ENCODE measurements at places on chromosomes 7 and 10.

GRCh38 chr7:116405810-116406209 is 93.7 kb upstream of the CAV2 start:
- no peak for DNase-seq

GRCh38 chr7:99539213-99539811 is 12.6 kb downstream of the FAM200A start:
- DNase-seq: no peak

DNA sequence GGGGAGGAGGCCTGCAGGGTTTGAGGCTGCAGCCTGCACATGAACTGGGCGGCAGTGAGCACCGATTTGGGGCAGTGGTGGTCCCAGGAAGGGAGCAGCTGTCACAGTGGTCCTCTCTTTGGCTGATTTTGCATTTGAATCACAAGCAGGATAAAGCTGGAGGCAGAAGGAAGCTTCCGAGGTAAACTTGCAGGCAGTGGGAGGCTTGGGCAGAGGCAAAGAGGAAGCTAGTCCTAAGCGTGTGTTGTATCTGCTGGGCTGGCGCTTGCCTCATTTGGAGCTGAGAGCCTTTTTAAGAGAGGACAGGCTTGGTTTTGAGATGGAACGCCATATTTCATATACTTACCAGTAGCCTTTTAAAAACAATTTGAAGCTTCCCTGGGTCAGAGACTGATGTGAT is 177.2 kb upstream of the PODXL start:
- DNase-seq: no peak

DNA sequence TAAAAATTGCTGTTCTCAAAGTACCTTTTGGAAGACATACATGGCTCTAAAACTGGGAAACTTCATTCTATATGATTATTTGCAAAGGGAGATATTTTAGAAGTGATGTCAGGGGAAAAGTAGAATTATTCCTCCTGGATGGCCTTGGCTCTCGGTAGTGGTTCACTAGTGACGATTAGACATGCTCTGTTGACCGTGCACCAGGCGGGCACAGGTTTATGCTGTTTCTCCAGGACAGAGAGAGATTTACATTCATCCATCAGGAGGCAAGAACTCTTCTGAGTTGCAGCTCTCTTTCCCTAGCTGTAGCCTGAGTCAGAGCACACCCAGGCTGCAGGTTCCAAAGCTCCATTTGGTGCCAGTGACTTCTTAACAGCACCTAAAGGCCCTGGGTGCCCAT is 184.9 kb upstream of the WDR11 start:
- no peak for DNase-seq

DNA sequence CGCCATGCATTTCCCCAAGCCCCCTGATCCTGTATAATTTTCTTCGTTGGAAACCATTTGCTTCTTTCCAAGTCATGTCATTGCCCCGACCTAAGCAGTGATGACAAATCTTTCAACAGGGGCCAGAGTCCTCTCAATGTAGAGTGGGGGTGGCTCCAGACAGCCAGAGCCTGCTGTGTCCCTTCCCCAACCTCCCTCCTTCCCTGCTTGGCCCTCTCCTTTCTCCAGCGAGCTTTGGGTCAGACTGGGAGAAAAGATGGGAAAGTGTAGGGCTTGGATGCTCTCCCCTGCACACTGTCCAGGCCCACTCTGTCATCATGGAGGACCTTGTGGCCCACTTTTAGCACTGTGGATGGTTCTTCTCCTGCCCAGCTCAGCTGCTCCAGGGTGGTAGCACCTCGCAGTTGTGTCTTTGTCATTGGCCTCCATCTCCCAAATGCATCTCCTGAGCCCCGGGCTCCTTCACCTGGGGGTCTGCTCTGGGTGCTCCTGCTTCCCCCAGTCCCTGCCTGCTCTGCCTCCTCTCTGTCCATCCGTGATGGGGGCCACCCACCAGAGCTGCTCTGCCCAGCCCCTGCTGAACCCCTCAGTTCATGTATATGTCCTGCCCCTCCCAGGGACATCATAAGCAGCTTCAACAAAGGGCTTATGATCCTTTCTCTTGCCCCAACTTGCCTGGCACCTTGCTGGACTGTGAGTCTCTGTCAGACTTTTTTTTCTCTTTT is 37.5 kb downstream of the BTBD16 start:
- no peak for DNase-seq

DNA sequence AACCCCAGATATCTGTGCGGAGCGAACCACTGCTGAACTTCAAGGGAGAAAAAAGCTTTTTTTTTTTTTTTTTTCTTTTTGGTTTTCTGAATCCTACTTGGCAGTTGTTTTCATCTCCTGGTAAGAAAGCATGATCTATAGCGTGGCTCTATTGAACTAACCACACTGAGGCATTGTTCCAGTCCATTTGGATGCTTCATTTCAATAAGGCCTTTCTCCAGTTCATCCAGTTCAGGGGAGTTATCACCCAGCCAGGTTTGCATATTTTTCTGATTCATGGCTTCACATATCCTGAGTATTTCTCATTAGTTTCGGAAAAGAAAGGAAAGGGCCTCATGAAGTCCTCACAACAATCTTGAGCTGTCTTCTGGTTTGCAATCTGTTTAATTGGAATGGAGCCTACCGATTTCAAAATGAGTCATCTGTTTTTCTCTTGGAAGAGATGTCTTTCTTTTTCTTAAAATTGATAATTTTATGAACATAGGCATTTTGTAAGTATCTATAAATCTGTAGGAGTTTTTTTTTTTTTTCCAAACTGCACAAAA is 93.1 kb upstream of the STEAP4 start:
- no peak for DNase-seq

- DNase-seq: no peak
Observed at GRCh38 chr7:103373866-103374643, 26.6 kb downstream of the PSMC2 start.

GRCh38 chr7:34160261-34160752 is 255.0 kb downstream of the BMPER start:
- DNase-seq: no peak

- DNase-seq: no peak
Observed at GRCh38 chr10:80772596-80772995, 234.9 kb downstream of the SH2D4B start.

GRCh38 chr7:131265227-131265626 is 62.4 kb upstream of the MKLN1 start:
- no peak for DNase-seq

- DNase-seq: no peak
Observed at GRCh38 chr7:93051660-93052059, 66.1 kb downstream of the SAMD9 start.

DNA sequence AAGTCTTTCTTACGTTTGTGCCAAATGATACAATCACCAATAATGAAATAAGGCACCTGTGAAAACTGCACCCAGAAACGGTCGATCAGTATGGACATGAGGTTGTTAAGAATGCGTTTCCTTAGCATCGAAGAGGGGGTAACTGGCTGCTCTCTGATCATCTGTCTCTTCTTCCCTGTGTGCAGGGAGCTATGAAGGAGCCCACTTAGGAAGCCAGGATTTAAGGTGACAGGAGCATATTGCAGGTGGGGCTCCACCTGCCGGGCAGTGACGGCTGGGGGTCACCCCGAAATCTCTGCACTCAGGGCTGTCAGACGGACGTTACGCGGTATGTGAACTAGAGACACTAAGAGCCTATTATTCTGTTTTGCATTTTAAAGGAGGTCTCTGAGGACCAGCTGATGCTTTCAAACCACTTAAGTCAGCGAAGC is 64.5 kb downstream of the CARD11 start:
- no peak for DNase-seq

DNA sequence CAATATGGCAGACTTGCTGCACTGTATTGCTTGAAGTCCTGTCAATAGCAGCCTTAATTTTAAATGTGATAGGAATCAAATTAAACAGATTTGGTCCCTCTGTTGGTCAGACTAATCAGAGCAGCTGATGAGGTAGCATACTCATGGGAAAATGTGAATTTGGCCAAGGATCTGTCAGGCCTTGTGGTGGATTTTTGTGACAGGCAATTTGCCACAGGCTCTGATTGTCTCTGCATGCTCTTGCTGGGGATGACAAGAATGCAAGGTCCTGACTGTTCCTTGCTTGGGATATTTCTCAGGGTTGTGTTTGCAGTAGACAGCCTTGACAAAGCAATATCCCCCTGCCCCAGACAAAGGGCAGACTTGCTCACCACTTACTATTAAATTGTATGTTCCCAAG is 41.5 kb upstream of the GARS1 start:
- DNase-seq: no peak

DNA sequence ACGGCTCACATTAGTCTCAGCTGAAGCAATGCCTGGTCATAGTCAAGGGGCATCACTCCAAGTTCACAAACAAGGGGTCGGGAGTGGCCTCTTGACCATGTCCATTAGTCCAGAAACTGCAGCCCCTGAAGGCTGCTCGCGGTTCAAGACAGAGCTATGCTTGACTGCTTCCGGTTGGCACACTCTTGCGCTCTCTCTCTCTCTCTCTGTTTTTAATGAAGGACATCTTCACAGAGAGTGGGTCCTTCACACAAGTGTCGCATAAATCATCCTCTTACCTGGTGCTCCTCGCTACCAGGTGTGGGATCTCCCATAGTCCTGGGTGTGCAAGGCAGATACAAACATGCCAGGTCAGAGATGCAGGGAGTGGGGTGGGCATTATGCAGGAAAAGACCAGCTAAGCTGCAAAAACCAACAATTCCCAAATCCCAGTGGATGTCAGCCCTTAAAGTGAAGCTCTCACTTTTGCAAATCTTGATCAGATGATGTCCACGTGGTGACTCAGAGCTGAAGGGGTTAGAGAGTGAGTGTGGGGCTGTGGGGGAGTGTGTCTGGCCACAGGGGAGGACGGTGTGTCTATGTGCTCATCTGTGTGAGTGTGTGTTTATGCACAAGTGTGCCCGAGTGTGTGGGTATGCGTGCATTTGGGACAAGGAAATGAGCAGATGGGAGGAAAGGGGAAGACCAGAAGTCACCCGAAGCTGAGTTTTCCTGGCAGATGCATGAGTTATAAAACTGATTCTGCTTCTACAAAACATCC is 83.7 kb upstream of the PPP2R2D start:
- DNase-seq: no peak

DNA sequence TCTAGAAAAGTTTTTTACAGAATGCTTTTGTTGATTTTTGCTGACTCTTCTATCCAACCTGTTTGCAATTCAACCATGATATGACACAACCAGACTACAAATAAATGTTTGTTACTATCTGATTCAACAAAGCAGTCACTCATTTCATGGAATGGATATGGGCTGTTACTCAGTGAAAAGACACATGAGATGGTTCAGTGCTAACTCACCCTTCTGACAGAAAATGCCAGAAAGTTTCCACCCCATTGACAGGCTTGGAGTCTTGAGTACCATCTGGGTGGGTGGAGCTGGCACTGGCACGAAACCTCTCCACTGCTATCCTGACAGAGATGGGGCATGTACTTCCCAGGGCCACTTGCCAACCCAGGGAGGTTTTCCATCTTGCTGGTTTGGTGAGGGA is 39.5 kb downstream of the RBM28 start:
- no peak for DNase-seq

- DNase-seq: no peak
Observed at GRCh38 chr10:107865691-107866090, 701.2 kb upstream of the SORCS1 start.

- no peak for DNase-seq
Observed at GRCh38 chr10:6283655-6284054, 80.9 kb downstream of the PFKFB3 start.

DNA sequence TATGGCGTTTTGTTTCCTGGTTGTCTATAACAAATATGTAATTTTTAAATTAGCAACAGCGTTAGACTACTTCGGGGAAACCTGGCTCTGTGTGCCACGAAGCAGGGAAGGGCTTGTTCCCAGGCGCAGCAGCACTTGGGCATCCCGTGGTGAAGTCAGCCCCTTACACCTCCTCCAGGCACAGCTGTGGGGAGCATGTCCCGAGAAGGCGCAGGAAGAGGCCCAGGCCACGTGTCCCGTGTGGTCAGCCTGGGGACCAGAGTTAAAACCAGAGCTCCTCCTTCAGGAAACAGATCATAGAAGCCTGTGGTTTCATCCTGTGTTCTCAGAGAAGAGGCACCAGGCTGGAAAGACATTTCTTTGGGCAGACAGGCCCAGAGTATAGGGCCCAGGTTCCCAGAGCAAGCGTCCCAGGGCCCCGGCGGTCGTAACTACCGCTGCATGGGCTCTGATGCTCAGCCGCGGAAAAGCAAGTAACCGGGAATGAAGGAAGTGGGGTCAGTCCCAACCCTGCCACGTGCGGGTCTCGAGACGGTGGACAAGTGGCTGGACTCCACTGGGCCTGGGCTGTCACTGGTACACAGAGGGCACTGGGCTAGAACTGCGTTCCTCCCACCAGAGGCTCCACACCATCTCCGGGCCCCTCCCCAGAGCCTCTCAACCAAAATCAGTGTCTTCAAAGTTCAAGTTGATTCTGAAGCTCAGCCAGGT is 7.1 kb downstream of the NUDT1 start:
- DNase-seq: no peak

DNA sequence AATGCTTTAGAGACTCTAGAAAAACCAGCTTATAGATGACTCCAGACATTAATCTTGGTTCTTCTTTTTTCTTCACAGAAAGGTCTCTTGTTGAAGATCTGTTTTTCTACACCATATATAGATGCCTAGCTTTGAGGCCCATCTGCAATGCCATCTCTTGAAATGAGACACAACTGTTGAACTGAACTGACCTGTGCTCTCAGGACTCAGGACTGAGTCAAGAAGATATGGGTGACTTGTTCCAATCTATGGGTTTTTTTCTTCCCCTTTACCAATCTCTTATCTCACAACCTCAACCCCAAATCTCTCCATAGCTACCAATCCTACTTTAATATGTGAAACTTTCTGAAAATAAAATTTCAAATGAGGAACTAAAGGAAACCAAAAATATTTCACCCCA is 194.7 kb downstream of the SNX13 start:
- no peak for DNase-seq

- no peak for DNase-seq
Observed at GRCh38 chr10:111139567-111139966, 62.7 kb downstream of the ADRA2A start.

DNA sequence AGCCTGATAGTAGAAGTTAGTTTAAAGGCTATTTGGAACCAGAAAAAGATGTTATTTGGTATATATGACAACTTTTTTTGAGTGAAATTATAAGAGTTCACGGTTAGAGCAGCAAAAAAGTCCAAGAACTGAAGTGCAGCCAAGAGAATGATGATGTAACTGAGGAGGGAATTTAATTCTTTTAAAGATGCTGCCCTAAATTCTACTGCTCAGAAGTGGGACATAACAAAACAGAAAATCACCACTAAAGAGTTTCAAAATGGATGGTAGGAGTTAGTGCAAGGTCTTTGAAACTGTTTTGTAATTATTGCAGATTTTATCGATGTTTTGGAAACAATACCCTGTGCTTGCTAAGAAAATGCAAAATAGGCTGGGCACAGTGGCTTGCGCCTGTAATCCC is 6.5 kb downstream of the SAMD8 start:
- DNase-seq: no peak

DNA sequence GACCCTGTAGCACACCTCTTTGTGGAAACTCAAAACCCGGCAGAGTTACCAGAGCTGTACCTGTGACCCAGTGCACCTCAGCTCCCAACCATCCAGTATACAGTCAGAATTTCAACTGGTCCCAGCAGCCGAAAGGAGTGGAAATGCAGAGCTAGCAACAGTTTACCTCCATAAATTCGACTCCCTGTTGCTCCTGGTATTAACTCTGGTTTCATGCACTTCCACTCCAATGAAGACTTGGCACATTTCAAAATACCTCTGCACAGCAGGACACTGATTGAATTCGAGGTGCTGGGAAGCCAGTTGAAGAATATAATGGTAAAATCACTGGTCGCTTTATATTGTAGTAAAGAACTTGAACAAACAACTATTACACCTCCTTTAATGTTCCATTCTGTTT is 17.9 kb upstream of the TIAL1 start:
- no peak for DNase-seq

GRCh38 chr7:74455928-74456327 is 2.2 kb downstream of the GTF2IRD1 start:
- no peak for DNase-seq

All from activated CD8-positive, alpha-beta memory T cell treated with anti-CD3 and anti-CD28 coated beads for 48 hours (primary cell).